Fibroblast of pulmonary artery (primary cell): ENCODE measurements at places on chromosomes 1 and 21.
A peak's percentile ranks its signal among the peaks of the same experiment; 100 is the strongest.

- DNase-seq: no peak
Measured at GRCh38 chr21:45259206-45259840, 28.4 kb downstream of the POFUT2 start.

- no peak for DNase-seq
Measured at GRCh38 chr1:50060279-50060678, 36.5 kb upstream of the AGBL4 start.

- no peak for DNase-seq
Measured at GRCh38 chr1:242842094-242842493, 317.6 kb upstream of the PLD5 start.

GRCh38 chr1:7905262-7905661 is 35.4 kb downstream of the TNFRSF9 start:
- DNase-seq: no peak

DNA sequence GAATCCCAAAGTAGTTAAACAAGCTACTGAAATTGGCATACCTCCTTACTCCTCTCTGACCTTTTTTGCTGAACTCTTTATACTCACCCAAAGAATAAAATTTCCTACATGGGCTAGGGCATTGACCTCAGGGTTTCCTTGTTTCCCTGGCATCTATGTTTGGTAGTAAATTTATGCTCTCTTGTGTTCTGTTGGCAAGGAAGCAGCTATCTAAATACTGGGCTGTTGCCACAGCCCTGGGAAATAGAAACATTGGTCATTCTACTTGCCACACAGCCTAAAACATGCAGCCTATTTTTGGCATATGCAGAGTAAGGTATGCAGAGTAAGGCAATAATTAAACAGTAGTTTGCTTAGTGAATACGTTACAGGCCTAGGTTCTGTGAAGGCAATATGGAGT is 351.4 kb downstream of the HLX start:
- DNase-seq: peak; percentile 15
